ENCODE measurements at places on chromosomes 13 and 19.

DNA sequence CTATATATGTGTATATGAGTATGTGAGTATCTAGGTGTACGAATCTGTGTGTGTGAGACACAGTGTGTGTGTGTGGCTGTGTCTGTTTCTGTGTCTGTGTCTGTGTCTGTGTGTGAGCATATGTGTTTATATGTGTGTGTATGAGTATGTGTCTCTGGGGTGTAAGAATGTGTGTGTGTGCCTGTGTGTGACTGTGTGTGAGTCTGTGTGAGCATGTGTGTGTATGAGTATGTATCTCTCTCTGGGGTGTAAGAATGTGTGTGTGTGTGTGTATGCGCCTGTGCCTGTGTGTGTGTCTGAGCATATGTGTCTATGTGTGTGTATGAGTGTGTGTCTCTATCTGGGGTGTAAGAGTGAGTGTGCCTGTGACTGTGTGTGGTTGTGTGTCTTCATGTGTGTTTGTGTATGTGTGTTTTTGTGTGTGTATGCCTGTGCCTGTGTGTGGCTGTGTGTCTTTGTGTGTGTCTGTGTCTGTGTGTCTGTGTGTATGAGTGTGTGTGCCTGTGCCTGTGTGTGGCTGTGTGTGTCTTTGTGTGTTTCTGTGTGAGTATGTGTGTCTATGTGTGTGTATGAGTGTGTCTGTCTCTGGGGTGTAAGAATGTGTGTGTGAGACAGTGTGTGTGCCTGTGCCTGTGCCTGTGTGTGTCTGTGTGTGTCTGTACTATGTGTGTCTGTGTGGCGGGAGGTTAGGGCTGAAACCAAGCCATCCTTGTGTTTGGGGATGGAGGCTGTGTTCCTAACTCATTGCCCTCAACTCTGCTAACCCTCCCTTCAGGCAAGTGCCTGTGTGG, 11.2 kb downstream of the AXL start:
- DNase-seq, result no peak

- peak; percentile 58 for DNase-seq
Measured at GRCh38 chr19:2475018-2475701, 767 bp upstream of the GADD45B start.

GRCh38 chr13:39095500-39095899, 57.2 kb downstream of the NHLRC3 start:
- no peak for DNase-seq

- DNase-seq, result no peak
Measured at GRCh38 chr13:75461314-75461713, 20.7 kb downstream of the TBC1D4 start.

DNA sequence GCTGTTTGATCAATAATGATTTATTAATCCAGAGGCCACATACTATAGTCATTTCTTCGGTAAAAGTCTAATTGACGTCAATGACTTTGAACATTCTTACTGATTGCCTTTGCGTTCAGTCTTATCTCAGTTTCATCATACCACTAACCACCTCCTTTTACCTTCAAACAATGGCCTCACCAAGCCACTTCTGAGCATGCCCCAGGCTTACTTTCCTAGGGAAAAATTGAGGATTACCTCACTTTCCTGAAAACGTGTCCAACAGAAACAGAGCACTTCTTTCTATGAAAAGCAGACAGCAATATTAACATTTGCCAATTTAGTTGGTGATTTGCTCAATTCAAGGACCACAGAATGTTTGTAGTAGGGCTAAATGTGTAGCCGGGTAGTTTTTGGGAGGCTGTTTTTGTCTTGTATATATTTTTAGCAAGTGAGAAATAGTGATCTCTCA, 157.6 kb downstream of the KLF5 start:
- DNase-seq, result no peak

GRCh38 chr13:60148918-60149317, 14.8 kb downstream of the DIAPH3 start:
- no peak for DNase-seq

- DNase-seq, result no peak
Measured at GRCh38 chr13:62299988-62300387, 884.3 kb upstream of the PCDH20 start.

DNA sequence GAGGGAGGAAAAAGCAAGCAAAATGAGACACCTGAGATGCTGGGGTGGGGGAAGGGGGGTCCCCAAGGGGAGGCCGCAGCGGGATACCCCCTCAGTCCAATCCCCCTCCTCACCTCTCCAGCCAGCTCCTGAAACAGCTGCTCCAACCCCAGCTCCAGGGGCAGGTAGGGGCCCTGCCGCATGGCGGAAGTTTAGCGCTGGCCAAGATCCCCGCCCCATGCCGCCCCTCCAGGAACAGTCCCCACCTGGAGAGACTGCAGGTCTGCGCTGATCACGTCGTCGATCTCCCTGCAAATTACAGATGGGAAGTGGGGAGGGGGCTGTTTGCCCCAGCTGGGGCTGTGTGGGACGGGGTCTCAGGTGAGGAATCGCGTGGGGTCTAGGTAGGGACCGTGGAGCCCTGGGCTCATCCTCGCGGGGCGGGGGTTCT, 9.0 kb downstream of the CAPN12 start:
- DNase-seq, result peak; percentile 33

DNA sequence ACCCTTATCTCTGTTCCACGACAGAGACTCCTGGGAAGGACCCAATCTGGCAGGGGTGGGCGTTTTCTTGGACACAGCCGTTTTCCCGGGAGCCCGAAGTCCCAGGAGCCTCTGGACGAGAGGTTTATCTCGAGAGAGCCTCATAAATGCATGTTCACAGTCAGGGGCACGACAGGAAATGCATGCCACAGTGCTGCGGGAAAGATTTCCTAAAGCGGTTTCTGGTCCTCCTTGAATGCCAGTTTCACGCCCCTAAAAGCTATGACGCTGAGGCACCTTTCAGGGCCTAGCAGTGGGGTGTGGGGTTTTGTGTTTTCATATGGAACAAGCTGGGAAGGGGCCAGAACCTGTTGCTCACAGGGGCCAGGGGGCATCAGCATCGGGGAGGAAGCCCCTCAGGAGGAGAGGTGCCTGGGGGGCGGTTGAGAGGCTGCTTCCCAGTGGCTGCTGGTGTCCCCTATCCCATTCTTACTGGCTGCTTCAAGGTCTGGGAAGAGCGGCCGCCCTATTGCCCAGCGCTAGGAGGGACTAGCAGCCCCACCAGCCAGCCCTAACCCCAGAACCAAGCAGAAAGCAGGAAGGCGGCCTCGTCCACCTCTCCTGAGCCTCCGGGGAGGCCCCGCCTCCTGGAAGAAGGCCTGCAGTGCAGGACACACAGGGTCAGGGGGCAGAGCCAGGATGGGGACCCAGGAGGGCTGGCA, 157.0 kb downstream of the KDM4B start:
- no peak for DNase-seq

- DNase-seq, result no peak
Measured at GRCh38 chr19:21023901-21024300, 3.4 kb downstream of the ZNF430 start.

GRCh38 chr13:46119883-46120614, 15.2 kb upstream of the CPB2 start:
- DNase-seq, result no peak

GRCh38 chr19:57675881-57676280, 5.9 kb upstream of the ZNF551 start:
- no peak for DNase-seq

GRCh38 chr19:47779524-47780214, 1.2 kb downstream of the SELENOW start:
- no peak for DNase-seq

DNA sequence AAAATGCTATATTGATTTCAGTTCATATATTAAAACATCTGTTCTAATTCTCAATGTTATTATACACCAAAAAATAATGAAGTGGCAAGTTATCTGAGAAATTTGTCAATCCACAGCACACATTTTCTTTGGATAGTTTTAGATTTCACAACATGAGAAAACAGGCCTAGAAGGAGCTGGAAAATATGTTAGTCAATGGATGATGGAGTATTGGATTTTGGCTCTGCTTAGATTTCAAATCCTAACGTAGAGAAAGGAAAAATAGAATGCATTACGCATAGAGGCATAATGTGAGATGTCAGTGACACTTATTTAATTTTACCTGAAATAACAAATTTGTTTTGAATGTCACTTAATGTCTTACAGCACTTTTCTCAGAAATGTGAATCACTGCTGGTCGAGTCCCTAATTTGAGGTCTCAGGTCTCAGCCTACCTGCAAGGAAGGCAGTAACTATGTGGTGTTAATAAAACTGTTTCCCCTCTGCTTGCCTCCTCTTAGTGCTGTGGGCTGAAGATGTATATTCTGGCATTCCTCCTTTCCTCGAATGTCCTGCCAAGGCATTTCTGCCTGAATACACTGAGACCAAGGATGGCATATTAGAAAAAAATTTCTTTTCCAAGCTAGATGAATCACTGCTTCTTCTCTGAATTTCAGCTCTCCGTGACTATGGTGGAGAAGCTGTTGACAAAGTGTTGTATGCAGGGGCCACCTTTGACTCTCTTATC, 232.4 kb downstream of the POSTN start:
- DNase-seq, result no peak

DNA sequence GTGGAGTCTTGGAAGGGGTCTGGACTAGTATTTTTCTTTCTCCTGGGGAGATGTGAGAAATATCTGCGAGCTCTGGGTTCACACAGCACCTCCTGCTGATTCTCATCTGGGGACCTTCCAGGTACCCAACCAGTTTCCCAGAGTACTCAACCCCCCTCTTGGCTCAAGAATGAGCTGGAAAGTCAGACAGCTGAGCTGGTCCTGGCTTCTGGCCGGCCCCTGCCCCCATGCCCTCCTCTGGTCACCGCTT, 2.2 kb upstream of the PDE4A start:
- no peak for DNase-seq

- DNase-seq, result no peak
Measured at GRCh38 chr19:50202386-50202785, 1.0 kb upstream of the MYH14 start.

DNA sequence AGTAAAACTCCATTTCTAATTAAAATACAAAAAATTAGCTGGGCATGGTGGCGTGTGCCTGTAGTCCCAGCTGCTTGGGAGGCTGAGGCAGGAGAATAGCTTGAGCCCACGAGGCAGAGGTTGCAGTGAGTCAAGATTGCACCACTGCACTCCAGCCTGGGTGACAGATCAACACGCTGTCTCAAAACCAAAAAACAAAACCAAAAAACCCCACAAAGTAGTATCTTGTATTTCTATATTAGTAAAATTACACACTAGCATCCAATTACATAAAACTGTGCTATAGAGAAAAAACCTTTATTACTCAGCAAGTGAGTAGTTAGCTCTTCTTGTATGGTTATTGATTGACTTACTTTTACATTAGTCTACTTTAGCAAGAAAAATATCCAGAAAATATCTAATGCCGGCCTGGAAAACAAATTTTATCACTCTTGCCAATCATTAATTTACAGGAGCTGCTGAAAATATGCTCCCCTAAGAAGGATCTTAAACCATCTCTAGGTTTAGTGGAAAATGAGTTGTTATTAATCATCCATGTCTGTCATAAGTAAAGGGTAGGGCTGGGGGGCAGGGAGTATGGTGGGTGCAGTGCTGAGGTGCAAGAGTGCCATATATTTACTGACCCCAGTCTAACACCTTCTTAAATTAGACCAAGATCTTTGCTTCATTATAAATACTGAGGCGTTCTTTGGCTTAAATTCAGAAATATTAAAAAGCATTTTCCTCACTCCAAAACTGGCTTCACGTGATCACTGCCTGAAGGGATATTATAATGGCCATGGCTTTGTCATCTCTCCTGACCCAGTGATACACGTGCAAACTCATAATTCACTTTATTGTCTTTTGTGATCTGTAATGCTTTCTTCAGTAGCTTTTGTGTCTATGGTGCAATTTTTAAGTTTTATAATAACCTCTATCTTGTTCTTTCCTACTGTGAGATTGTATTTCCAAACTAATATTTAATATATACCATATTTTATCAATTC, 44.1 kb downstream of the UBL3 start:
- DNase-seq, result no peak

- peak; percentile 89 for DNase-seq
Measured at GRCh38 chr19:41327576-41328156, 17.7 kb downstream of the CCDC97 start.

- no peak for DNase-seq
Measured at GRCh38 chr13:30165071-30165470, 142.3 kb downstream of the KATNAL1 start.

DNA sequence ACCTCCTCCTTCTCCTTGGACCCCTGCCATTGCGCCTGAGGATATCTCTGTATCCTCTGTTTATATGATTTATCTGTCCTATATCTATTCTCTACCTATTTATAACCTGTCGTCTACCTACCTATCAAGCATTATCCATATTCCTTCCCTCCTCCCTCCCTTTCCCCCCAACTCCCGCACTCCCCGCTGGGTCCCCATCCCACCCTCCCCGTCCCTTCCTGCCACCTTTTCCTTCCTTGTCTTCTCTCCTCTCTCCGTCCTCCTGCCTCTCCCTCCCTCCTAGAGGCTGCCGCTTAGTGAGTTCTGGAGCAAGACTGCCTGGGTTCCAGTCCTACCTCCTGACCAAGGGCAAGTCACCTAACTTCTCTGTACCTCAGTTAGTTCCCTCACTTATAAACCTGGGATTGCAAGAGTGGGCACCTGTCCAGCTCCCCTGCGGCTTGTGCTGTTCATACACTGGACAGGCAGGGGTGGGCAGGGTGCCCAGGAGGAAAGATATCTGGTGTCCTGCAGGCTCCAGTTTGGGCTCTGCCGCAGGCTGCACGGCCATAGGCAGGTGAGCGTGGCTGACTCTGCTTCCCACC, 16.1 kb downstream of the TTYH1 start:
- DNase-seq, result no peak

DNA sequence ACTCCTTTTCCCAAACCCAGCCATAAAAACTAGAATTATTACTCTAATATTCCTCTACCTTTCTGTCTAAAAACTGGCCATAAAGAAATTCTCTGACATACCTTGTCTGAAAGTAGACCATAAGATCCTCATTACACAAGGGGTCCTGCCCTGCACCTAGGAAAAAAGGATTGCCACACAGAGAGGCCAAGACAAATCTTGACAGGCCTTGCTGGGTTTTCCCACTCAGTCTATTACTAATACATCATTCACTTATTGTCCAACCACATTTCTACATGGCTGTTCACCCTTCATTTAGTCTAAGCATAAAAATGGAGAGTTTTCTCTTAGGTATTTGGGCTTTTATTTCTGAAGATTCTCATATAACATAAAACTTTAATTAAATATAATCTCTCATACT, 319.8 kb downstream of the PCDH20 start:
- no peak for DNase-seq

- no peak for DNase-seq
Measured at GRCh38 chr13:30523211-30523610, 57.5 kb upstream of the HMGB1 start.

- DNase-seq, result no peak
Measured at GRCh38 chr19:19711934-19712828, 20.7 kb downstream of the ZNF14 start.

DNA sequence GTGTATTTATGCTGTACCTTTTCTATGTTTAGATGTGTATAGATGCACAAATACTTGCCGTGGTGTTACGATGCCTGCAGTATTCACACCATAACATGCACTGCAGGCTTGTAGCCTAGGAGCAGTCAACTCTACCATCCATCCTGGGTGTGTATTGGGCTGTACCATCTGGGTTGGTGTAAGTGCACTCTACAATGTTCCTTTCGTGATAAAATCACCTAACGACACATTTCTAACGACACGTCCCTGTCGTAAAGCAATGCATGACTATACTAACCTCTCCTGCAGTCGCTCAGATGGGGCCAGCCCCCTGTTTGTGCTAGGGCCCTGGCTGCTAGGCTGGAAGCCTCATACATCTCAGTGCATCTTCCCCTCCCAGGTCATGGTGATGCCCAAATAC, 18.4 kb downstream of the CD177 start:
- DNase-seq, result no peak
